ENCODE measurements at places on chromosomes 1 and 21.

- DNase-seq = no peak
Measured at GRCh38 chr1:94142022-94142421, 21.1 kb upstream of the ABCA4 start.

DNA sequence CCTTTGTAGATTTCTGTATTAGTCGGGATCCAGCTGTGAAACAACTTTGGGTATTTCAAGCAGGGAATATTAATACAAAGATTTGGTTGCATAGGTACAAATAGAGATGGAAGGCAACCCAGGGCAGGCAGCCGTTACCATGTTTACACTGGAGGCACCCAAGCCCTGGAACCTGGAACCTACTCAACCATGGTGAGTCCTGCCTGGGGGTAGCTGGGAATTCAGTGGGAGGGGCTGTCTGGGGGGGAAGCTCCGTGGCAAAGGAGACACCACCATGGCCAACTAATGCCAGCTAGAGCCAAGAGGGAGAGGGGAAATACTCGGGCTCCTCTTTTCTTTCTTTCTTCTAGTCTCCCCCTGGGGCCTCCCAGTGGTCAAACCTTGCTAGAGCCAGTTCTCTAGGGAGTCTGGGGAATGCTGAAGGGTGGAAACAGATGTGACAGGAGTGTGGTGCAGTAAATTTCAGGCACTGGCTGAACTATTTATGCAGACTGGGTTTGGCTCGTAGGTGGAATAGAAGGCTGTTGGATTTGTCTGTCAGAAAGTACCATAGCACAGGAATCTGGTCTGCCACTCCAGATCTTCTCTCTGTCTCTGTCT, 91.9 kb upstream of the CACNA1E start:
- no peak for DNase-seq

- no peak for DNase-seq
Measured at GRCh38 chr1:168535536-168535935, 8.3 kb downstream of the XCL2 start.

- DNase-seq = no peak
Measured at GRCh38 chr1:24858277-24858676, 71.8 kb downstream of the RUNX3 start.

- no peak for DNase-seq
Measured at GRCh38 chr1:30325999-30326398, 397.4 kb downstream of the MATN1 start.

DNA sequence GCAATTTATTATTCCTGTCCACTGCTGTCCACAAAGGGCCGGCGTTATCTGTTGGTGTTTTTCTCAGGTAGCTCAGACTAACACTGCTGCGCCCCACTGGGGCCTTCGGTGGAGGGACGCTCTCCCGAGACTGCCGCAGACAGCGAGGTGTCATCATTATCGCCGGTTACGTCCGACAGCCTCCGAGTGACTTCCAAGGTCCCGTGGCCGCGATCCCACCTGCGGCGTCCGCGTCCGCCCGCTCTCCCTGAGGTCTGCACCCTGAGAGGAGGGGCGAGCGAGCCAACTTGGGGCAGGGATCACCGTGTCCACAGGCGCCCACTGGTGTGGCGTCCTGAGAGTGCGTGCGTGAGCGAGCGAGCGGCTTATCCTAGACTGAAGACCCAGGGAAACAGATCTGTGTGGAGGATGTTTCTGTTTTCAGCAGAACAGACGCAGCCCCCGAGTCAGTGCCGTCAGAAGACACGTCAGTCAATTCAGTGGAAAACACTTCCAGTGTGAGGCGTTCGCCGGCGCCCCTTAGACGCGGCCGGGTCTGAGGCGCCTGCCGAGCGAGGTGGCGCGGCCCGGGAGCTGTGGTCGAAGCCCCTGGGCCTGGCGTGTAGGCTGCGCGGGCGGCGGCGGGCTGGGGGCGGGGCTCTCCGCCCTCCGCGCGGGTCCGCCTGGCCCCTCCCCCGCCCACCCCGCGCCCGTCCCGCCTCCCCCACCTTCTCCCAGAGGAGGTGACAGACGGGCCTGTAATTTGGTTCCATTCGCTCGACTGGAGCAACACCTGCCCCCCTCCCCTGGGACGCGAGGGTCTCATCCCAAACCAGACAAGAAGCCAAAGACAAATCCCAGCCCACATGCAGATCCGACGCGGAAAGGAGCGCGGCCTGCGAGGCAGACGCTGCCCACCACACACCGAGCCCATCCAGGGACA, 12.6 kb downstream of the NHLH2 start:
- DNase-seq = no peak

- DNase-seq = no peak
Measured at GRCh38 chr1:201466492-201466891, 2.5 kb downstream of the PHLDA3 start.

DNA sequence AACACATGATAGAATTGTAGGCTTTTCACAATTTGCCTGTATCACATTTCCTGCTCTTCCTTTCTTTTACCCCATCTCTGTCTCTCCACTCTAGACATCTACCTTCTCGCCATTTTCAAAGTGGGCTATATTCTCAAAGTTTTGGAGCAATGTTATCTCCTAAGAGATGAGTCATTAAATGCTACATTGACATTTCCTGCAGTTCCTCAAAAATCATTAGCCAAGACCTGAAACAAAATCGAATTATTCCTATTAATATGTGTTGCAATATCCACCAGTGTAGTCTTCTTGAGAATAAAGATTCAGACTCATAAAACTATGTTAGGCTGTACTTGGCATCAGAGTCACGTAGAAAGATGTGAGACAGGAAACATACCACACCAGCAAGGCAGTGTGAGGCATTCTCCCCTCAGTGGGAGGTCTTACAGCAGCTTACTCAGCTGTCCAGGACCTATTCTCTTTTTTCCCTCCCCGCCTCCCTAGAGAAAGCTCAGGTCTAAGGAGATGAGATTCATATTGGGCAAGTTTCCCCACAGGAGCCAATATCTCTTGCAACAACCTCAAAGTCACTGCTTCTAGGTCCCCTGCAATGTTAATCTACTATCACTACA, 38.8 kb downstream of the FRRS1 start:
- peak; percentile 23 for DNase-seq

DNA sequence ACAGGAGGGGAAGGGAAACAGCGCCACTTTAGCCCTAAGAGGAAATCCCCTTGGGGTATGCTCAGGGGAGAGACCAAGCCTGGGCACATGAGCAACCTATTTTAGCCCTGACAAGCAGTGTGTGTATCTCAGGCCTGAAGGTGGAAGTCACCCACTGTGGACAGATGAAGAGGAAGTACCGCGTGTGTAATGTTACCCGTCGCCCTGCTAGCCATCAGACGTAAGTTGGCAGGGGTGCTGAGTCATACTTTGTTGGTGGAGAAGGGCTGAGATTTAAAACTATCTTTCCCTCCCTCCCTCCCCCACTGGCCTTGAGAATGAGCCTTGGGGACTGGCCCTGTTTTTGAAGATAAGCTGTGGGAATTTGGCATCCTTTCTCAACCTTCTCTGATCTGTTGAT, 11.2 kb downstream of the AGO1 start:
- no peak for DNase-seq

GRCh38 chr1:156583821-156584622, 4.5 kb downstream of the TTC24 start:
- peak; percentile 59 for DNase-seq

DNA sequence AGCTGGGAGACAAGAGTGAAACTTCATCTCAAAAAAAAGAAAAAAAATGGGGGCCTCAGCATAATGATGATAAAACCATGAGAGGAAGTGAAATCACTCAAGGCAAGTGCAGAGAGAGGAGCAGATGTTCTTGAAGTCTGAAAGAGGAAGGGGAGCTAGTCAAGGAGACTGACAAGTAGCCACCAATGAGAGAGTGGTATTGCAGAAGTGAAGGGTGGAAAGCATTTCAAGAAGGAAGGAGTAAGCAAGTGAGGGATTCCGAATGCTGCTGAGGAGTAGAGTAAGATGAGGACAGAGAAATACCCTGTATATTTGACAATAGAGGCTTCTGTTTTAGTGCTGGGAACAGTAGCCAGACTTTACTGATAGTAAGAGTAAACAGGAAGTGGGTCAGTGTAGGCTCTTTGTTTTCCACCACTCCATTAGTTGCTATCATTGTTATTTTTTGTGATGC, 2.9 kb downstream of the TATDN3 start:
- no peak for DNase-seq

DNA sequence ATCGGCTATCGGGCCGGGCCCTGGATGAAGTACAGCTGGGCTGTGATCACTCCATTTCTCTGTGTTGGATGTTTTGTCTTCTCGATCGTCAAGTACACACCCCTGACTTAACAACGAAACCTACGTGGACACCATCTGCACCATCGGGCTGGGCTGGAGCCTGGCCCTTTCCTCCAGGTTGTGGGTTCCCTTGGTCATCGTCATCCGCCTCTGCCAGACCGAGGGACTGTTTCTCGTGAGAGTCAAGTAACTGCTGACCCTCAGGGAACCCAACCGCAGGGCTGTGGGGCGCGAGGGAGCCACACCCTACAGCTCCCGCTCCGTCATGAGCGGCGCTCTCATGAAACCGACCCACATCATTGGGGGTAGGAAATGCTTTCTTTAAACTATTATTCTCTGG, 842.4 kb upstream of the TMPRSS15 start:
- no peak for DNase-seq

DNA sequence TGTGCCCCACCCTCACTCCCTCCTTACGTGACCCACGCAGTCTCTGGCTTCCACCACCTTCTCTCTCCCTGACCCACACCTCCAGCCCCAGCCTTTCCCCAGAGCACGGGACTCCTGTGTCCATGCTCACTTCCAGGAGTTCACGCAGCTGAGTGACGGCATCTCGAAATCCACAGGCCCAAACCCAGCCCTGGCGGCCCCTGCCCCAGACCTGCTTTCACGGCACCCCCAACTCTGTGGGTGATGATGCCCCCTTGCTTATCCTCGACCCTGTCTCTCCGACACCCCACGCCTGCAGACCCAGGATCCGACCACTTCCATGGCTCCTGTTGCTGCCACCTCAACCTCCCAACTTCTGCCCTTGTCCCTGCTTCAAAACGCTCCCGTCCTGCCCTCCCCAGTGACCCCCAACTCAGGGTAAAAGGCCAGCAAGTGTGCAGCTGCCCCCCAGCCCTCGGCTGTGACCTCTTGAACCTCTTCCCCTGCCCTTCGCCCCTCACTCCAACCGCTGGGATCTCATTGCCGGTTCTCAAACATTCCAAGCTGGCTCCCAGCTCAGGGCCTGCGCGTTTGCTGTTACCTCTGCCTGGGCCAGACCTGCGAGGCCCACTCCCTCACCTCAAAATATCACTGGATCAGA, 30.4 kb upstream of the LAPTM5 start:
- no peak for DNase-seq

GRCh38 chr1:109225308-109225707, 11.6 kb downstream of the SARS1 start:
- DNase-seq = no peak

DNA sequence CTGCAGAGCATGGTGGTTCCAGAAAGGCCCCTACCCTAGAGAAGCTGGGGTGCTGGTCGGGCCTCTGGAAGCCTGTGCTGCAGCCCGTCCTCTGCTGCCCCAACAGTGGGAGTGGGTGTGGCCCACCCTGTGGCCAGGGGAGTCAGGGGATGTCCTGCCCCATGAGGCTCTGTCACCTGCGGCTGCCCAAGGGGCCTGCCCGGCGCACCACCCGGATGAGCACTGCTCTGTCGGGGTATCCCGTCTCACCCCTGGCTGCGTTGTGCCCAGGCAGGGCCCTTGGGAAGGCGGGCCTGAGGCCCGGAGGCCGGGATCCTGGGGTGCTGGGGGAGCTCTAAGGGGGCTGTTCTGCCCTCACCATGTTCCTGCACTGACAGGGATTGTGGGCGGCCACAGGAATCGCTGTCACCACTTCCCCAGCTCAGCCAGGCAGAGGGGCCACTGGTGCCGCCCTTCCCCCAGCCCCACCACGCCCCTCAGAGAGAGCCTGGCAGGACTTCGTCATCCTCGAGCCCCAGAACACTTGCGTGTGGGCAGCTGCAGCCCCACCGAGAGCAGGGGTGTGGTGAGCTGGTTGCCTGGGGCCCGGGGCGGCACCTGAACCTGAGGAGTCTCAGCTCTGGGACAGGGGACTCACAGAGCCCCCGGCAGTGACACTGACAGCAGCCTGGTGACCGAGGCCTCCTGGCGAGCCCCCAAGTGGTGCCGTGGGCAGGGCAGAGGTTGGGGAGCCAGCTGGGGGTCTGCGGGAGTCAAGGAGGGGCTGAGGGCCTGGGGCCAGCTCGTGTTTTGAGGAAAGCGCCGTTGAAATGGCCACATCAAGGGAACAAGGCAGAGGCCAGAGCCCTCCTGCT, 20.2 kb downstream of the PANK4 start:
- DNase-seq = no peak

GRCh38 chr1:81296601-81297000, 504.1 kb upstream of the ADGRL2 start:
- no peak for DNase-seq

DNA sequence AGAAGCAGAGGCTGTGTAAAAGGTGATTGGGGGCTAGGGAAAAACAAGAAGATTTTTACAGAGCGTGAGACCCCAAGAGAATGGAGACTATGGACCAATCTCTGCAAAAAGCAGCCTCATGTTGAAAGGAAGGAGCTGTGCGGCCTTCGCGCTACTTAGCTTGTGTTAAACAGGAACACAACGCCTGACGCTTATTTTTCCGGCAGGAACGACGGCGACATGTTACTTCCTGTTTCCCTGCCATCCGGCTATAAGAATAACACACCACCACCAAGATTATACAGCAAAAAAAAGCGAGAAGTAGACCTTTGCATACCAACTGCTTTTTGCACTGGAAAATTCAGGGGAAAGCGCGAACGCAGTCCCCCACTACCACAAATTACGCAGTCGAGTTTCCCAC, 272.7 kb downstream of the FAM72C start:
- DNase-seq = no peak

- no peak for DNase-seq
Measured at GRCh38 chr1:17665950-17666720, 89.0 kb upstream of the ACTL8 start.

GRCh38 chr1:246566813-246567645, 773 bp downstream of the CNST start:
- no peak for DNase-seq

DNA sequence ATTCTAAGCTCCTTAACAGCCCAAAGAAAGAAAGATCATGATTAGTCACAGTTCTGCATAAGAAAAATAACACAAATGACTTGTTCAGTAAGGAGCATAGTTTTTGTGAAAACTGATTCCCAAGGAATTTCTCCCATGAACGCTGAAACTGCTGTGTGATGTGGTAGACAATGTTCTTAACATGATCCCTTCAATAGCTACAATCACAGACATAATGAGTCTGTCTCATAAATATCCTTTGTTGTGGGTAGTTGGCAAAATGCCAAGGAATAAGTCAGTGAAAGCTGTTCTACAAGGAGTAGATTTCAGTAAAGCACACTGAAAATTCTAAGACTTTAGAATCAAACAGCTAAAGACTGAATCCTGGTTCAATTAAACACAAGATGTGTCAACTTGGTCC, 404.8 kb downstream of the HLX start:
- no peak for DNase-seq

Measured in T1000 (cell line).